ENCODE measurements at places on chromosomes 11 and 22.

DNA sequence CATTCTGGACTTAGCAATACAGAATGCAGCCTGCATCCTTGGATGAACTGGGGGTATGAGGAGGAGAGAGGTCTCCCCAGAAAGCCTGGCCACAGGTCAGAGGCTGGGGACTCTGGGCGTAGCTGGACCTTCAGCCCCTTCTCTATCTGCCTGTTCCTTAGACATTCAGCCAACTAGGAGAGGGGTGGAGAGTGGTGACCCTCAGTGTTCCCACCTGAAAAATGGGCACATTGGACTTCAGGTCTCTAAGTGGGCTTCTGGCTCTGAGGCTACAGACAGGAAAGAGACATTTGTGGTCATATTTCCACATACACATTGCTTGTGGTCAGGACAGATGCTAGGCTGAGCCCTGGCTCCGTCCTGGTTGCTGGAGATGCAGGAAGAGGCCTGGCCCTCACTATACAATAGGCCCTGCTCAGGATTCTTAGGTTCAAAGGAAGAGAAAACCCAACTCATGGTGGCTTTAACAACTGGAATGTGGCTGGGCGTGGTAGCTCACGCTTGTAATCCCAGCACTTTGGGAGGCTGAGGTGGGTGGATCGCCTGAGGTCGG lies 30.1 kb upstream of the CBX7 start:
- DNase-seq, result no peak

- DNase-seq, result peak; percentile 55
These were observed 101.4 kb downstream of the PARVA start for GRCh38 chr11:12478743-12479142.

DNA sequence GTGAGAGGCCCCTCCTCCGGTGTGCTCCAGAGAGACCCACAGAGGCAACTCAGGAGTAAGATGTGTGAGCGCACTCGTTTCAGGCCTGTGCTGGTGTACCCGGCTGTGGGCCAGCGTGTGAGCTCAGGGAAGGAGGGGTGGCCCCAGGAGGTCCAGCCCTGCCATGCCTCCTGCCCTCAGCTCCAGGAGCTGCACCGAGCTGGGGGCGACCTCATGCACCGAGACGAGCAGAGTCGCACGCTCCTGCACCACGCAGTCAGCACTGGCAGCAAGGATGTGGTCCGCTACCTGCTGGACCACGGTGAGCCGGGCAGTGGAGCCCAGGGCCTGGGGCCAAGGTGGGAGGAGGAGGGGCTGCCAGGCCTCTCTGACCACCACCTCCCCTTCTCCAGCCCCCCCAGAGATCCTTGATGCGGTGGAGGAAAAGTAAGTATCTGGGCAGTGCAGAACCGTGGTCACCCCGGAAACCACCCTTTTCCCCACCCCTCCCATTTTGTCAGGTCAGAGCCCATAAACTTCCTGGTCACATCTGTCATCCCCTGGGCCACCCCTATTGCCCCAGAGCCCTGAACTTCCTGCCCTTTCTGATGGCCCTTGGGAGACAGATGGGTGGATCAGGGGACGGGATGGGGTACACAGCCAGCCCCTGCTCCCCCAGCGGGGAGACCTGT lies 2.5 kb upstream of the MDK start:
- no peak for DNase-seq

- peak; percentile 23 for DNase-seq
These were observed 124.3 kb downstream of the ARHGAP20 start for GRCh38 chr11:110587972-110588371.

DNA sequence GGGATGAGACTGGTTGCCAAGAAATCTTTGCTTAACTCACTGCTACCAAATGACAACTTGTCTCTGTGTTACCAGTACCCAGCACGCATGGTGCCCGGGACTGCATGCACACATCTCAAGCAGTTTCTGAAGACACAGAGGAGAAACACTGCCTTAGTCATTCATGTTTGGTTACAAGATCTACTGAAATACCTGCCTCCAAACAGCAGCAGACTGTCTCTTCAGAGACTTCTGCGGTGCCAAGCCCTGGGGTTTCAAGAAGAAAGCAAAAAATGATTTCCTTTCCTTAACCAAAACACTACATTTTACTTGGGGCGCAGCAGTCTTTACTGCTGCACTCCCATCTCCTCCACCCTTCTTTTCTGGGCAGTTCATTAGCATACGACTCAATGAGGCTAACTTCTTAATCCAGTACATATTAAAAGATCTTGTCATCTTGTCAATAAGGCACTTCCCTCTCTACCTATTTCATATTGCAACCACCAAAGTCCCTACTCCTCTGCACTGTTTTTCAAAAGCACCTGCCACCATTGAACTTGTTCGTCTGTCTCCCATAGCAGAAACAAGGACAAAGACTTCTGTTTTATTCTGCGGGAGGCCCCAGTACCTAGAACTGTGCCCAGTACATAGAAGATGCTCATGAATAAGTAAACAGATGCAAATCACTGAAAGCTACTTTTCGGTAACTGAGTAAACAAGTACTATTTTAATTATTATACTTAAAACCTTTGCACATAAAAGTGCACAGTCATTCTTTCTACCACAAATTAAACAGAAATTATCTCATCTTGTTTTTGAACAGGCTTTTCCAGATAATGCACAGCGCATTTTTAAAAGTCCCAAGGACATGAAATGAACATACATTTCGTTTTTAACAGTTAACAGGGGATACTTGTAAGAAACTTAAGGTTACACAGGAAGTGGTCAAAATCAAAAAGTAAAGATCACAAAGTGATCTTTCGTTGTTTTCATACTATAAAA lies 4.0 kb downstream of the NAP1L4 start:
- no peak for DNase-seq

GRCh38 chr11:19199048-19199447 lies 2.7 kb downstream of the CSRP3 start:
- DNase-seq, result no peak

Measured in cardiac fibroblast (primary cell).